Dermis microvascular lymphatic vessel endothelial cell (primary cell): ENCODE measurements at places on chromosomes 2 and 18. TPM values are rescaled to one million over a fixed set of nuclear protein-coding genes. Genes with fewer than 3 reads are reported as not detected.

The DYNAP gene
- not detected in 2 replicates for total RNA-seq

The DSG4 gene
- not detected in 2 replicates for total RNA-seq

The CFAP65 gene
- not detected in 2 replicates for total RNA-seq

DNA sequence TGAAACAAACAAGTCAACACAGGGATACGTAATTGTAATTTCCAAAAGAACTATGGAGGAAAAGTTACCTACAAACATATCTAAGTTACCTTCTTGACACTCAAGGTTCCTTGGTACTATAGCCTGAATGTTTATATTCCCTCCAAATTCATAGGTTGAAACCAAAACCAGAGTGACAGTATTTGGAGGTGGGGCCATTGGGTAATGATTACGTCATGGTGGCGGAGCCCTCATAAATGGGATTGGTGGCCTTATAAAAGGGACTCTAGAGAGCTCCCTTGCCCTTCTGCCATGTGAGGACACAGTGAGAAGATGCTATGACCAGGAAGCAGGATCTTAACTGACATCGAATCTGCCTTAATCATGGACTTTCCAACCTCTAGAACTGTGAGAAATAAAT lies 87.3 kb downstream of the PMAIP1 start:
- DNase-seq, result no peak
